BJ (cell line): ENCODE measurements at places on chromosomes 16 and 17. TPM values are rescaled to one million over a fixed set of nuclear protein-coding genes. Genes with fewer than 3 reads are reported as not detected.

The MYOCD gene
- polyA plus RNA-seq, result 13.3 and 18.3 TPM in 2 replicates

The VMO1 gene
- 0.27 and 0.92 TPM in 2 replicates for polyA plus RNA-seq

GRCh38 chr17:50338645-50339044 is 7.3 kb upstream of the XYLT2 start:
- DNase-seq, result no peak

DNA sequence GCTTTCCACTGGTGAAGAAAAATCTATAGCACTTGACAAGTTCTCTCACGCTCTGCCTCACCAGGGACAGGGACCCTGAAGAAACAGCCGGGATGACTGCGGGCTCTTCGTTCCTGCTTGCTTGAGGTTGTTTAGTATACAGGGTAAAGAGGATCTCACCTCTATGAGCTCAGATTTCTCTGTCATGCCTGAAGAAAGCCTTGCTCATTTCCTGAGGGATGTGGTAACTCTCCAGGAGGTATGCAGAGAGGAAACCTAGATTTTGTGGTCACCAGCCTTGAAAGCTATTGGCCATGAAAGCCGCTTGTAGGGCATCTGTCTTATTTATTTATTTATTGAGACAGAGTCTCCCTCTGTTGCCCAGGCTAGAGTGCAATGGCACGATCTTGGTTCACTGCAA is 23.2 kb downstream of the USP43 start:
- no peak for DNase-seq
